Parietal lobe (tissue), 2 donors: ENCODE measurements at places on chromosomes 2 and 18. TPM values are rescaled to one million over a fixed set of nuclear protein-coding genes. Genes with fewer than 3 reads are reported as not detected.

Gene CRYGC
- total RNA-seq, result not detected

Gene FN1
- total RNA-seq, result 128 TPM

Gene TRPM8
- not detected for total RNA-seq

Gene SPP2
- total RNA-seq, result not detected
